Neural crest cell (in vitro differentiated cells): ENCODE measurements at places on chromosomes 5 and 9. TPM values are rescaled to one million over a fixed set of nuclear protein-coding genes. Genes with fewer than 3 reads are reported as not detected.

WNT8A gene
- not detected in 2 replicates for total RNA-seq

CYLC2 gene
- total RNA-seq, result not detected in 2 replicates

ADRA1B gene
- total RNA-seq, result 0.19 and 0.32 TPM in 2 replicates

GRXCR2 gene
- not detected in 2 replicates for total RNA-seq

GFI1B gene
- total RNA-seq, result not detected in 2 replicates

TMC1 gene
- total RNA-seq, result 0.33 and 0.36 TPM in 2 replicates

PCDHB7 gene
- 0.39 and 0.58 TPM in 2 replicates for total RNA-seq

SPATA31D4 gene
- not detected in 2 replicates for total RNA-seq

ANKRD34B gene
- 0.05 TPM in 1 of 2 replicates, not detected in the other for total RNA-seq

MEIKIN gene
- total RNA-seq, result not detected in 2 replicates

GRIN1 gene
- 0.14 and 0.44 TPM in 2 replicates for total RNA-seq

TRIM36 gene
- total RNA-seq, result 18.9 and 22.9 TPM in 2 replicates

STRBP gene
- total RNA-seq, result 58.9 and 66.5 TPM in 2 replicates

PCDHGA6 gene
- total RNA-seq, result 0.49 and 0.52 TPM in 2 replicates

IFNB1 gene
- not detected in 2 replicates for total RNA-seq

PRRT1B gene
- not detected in 2 replicates for total RNA-seq

EQTN gene
- 0.39 and 0.40 TPM in 2 replicates for total RNA-seq

GDA gene
- total RNA-seq, result 11.5 and 12.3 TPM in 2 replicates

SLCO4C1 gene
- total RNA-seq, result 3.9 TPM in 2 replicates

KIF12 gene
- not detected in 2 replicates for total RNA-seq

AGXT2 gene
- total RNA-seq, result not detected in 2 replicates

DTWD2 gene
- total RNA-seq, result 4.6 and 5.1 TPM in 2 replicates
